ENCODE measurements at places on chromosomes 2 and 18.

GRCh38 chr18:58653814-58654509 lies 17.3 kb upstream of the MALT1 start:
- no peak for DNase-seq

DNA sequence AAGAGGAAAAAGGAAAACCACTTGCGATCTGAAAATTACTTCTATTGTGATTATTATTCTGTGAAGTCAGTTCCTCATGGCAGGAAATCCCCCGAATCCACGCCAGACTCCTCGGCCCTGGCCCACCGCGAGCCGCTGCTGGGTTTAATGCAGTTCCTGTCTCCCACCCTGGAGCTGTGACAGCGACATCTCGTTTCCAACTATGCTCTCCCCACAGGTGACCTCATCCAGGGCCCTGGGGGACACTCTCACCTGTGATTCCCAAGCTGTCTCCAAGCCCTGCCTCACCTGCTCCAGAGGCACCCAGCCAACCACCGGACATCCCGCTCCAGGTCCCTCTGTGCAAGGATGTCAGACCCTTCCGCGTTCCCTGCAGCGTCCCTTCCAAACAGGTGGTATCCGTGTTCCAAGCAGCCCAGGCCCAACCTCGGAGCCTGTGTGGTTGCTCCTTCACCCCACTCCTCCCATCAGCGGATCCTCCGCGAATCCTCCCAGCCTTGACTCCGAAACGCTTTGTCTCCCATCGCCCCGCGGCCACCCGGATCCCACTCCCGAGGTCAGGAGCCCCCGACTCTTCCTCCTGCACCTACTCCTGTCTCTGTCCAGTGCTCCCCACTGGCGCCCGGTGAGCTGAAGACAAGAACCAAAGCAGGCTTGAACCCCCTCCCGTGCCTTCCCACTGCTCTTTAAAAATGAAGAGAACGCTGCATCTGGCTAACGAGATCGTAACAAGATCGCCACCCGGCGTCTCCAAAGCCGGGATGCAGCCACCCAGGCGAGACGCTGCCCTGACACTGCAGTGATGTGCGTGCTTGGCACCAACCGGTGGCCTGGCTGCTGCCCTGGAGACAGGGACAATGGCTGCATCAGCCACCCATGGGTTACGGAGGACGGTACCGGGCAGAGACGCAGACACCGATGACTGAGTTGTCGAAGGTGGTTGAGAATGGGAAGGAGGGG lies 96.5 kb downstream of the NDUFA10 start:
- no peak for DNase-seq

GRCh38 chr18:8496186-8496585 lies 113.1 kb upstream of the RAB12 start:
- DNase-seq = no peak

DNA sequence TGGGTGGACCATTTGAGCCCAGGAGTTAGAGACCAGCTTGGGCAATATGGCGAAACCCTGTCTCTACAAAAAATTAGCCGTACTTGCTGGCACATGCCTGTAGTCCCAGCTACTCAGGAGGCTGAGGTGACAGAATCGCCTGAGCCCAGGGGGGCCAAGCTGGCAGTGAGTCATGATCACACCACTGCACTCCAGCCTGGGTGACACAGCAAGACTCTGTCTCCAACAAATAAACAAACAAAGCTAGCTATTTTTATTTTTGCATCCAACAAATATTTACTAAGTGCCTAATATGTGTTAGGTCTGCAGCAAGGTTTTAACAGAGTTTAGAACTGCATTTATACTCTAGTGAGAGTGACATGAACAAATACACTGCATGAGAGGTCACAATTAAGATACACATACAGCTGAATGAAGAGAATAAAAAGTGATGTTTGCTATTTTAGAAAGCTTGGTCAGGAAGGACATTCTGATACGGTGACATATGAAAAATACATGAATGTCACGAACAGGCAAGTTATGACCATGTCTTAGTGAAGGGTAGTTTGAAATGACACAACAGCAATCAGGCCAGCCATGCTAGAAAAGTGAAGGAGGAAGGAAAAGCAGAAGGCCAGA lies 83.2 kb upstream of the FRZB start:
- no peak for DNase-seq

DNA sequence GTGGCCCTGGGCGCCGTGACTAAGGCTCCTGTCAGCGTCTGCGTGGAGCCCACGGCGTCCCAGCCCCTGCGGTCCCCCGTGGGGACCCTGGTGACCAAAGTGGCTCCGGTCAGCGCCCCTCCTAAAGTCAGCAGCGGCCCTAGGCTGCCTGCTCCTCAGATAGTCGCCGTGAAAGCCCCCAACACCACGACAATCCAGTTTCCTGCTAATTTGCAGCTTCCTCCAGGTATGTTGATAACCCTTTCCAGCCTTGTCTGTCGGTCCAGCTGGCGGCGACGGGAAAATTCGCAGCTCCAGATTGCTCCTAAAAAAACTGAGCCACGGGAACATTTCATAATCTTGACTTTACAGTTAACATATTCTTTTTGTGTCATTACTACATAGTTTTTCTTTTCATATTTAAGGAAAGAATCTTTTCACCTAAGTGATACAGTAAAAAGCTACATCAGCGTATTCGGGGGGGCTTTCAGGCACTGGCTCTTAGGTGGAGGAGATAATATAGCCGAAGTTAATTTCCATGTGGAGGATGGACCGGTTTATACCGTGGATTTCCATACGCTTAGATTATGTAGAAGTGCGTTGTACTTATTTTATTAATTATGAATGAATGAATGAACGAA lies 916 bp downstream of the TAF4B start:
- DNase-seq = no peak

DNA sequence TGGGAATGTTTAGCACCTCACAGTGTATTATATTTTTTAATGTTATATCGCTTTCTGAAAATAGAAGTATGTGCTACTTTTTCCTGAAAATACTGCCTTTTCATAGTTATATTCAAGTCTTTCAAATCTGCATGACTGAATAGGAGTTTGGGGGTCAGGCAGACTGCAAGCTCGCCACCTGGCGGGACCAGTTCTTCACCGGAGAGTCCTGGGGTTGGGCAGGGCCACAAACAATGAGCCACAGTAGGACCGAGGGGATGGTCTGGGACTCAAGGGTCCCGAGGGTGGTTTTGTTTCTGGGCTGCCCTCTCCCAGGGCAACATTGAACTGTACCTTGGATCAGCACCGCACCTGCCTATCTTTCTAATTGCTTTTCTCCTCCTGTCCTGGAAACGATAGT lies 70.6 kb downstream of the VWA3B start:
- DNase-seq = no peak

DNA sequence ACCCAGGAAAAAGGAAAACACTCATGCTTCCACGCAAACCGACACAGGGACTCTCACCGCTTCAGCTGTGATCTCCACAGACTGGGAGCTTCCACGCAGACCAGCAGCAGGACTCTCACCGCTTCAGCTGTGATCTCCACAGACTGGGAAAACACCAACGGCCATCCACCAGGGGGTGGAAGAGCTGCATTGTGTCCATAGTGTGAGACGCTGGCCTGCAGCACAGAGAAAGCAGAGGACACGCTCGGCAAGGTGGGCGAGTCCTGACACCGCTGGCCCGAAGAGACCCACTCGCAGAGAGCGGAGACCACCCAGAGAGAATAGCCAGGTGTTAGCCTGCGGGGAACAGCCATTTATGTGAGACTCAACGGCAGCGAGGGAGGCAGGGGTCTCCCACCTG lies 42.5 kb upstream of the NFATC1 start:
- no peak for DNase-seq

DNA sequence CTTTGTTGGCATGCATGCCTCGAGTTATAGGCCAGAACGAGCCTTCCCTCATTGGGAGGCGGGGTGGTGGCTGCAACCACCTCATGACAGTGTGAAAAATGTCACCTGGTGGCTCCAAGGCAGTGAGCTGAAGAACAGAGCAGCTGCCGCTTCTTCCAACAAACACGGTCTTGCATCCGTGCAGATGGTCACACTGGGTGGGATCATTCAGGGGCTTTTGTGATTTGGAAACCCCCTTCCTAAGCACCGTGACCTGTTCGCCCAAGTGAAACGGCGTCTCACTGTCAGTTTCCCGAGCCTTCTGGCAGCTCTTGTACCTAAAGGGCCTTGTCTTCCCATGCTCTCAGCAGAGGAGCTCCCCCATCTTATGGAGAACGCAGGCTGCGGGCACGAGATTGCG lies 159.7 kb downstream of the NAPG start:
- DNase-seq = no peak

- DNase-seq = peak; percentile 95
Observed at GRCh38 chr18:35343936-35344735, at the start of gene ZNF24. ZNF24 (minus strand) TSS chr18:35344420; CDS start chr18:35340650, 3,770 bp downstream.

- DNase-seq = no peak
Observed at GRCh38 chr2:186925514-186925913, 76.5 kb upstream of the ZSWIM2 start.

GRCh38 chr2:199757233-199757870 lies 93.6 kb downstream of the FTCDNL1 start:
- no peak for DNase-seq

DNA sequence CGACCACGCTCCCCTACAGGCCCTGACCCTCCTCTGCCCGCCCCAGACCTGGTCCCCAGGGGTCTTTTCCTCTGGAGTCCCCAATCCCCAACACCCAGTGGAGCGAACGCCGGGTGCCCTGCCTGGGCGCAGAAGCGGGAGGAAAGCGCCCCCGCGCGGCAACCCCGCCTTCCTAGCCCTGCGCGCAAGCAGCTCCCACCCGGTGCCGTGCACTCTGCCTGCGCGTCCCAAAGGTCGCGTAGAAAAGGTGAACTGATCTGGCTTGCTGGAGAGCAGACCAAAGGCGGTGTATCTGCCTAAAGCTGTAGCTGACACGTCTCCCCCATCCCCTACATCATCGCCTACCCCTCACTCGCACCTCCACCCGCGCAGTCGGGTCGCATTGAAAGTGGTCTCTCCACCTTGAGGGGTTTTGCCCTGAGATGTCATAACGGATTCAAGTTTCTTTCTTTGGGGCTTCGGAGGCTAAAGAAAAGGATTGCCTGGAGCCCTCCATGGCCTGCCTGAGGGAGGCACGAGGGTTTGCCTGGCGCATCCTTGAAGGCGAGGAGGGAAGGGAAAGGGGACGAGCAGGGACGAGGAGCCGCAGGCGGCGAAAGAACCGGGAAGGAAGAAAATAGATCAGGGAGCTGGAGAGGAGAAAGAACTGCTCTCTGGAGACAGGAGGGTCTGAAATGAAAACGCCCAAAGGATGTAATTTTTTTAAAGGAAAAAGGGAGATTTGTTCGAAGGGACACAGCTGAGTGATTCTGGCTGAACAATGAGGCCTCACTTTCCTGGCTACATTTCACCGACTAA lies 5.8 kb downstream of the GAD1 start:
- peak; percentile 72 for DNase-seq

DNA sequence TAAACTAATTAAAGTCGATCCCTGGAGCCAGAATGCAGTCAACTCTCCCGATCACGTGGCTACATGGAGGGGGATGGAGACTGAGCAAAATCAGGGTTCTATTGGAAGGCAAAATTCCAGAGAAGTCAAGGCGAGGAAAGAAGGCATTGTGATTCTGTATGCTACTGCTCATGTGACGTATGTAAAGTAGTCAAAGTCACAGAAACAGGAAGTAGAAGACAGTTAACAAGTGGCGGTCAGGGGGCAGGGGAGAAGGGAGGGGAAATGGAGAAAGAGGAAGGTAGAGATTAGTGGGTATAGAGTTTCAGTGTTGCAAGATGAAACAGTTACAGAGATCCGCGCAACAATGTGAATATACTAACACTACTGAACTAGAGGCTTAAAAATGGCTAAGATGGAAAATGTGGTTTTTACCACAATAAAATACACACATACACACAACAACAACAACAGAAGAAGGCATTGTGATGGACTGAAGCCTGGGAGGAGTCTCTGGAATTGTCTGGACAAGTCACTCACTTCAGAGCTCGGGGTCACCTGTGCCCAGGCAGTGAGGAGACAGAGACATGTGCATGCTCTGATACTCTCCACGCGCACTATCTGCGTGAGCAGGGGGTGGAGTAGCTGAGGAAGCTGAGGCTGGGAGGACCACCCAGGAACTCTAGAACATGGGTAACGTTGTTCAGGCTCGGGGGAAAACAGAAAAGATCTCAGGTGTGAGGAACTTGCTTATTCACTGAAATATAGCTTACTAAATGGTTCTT lies 89.9 kb upstream of the CDCA7 start:
- DNase-seq = no peak

GRCh38 chr18:52678034-52678433 lies 338.0 kb downstream of the DCC start:
- DNase-seq = no peak

- no peak for DNase-seq
Observed at GRCh38 chr2:199206536-199206935, 251.2 kb downstream of the SATB2 start.

DNA sequence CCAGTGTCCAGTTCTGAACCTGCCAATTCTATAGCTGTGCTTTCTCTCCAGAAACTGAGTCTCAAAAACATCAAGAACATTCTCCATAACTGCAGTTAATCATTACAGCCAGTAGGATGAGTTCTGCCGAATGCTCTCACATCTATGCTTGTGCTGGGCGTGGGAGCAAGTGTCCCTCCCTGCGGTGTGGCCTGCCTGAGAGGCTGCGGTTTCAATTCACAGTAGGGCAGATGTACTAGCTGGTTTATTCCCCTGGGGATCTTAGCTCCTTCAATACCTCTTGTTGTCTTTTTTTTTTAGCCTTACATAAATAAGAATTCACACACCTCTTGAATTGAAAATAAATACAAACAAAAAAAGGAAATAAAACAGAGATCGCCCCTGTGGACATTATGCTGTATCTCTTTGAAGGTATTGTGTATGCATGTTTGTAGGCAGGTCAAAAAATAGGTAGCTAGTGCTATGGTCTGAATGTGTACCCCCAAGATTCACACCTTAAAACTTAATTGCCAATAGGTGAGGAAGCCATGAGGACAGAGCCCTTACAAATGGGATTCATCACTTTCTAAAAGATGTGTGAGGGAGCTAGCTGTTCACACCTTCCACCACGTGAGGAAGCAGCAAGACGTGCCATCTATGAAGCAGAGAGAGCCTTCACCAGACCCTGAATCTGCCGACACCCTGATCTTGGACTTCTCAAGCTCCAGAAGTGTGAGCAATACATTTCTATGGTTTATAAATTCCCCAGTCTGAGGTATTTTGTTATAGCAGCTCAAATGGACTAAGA lies 74.3 kb downstream of the BCL2L11 start:
- DNase-seq = no peak

GRCh38 chr2:59583173-59583765 lies 970.2 kb downstream of the BCL11A start:
- DNase-seq = no peak

DNA sequence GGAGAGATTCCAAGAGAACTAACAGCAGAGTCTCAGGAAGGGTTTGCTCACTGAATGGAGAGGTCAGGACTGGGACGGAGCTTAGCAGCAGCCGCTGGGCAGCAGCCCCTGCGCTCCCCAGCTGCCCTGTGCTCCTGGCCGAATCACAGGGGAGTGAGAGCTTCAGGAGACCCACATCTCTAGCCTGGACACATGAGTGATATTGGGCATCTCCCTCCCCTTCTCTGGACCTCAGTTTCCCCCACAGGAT lies 511 bp downstream of the MATN3 start:
- DNase-seq = no peak

All from stimulated activated CD4-positive, alpha-beta T cell treated with anti-CD3 and anti-CD28 coated beads, Interleukin-2, amount 100 ng/mL, for 24 hours (primary cell).